ENCODE measurements at places on chromosomes 6 and 20.
A peak's percentile ranks its signal among the peaks of the same experiment; 100 is the strongest.

GRCh38 chr20:44215125-44215524 is 4.6 kb upstream of the OSER1 start:
- DNase-seq, result peak; percentile 87

DNA sequence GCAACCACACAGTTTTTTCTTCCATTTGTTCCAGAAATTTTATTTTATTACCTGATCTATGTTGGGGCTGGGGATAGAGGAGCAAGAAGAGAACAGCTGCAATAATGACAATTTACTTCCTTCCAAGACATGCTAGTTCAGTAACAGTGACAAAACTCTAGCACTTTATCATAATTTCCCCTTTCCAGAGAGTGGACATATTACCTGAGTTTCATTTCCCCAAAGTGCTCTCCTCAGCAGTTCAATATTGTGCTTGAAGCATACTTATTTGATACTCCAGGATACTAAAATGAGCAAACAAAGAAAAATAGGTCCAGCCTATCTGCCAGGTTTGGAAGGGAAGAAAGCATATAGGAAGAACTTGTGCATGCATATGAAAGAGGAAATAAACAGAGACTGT is 157.7 kb downstream of the ID4 start:
- DNase-seq, result no peak

GRCh38 chr20:48364688-48365421 is 462.9 kb downstream of the PREX1 start:
- no peak for DNase-seq

DNA sequence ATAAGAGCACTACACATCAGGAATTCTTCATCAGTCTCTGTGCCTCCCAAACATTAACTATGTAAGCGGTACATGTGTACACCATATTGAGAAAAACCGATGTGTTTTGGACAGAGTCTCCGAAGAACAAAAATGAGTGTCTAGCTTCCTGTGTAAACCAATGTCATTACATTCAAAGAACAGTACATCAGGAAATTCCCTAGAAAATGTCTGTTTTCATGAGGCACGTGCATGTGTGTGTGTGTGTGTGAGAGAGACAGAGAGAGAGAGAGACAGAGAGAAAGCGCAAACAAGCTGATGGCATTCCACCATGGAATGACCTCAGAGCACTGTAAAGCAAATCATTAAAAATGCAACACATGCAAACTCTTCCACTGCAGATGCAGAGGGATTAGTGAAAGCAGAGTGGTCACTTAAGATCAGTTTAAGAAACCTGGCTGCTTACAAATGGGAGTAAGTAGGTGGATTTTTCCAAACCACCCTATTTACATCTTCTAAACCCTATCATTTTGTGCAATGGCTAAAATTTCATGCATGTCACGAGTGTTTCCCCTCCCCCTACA is 133.9 kb downstream of the HIVEP2 start:
- no peak for DNase-seq

DNA sequence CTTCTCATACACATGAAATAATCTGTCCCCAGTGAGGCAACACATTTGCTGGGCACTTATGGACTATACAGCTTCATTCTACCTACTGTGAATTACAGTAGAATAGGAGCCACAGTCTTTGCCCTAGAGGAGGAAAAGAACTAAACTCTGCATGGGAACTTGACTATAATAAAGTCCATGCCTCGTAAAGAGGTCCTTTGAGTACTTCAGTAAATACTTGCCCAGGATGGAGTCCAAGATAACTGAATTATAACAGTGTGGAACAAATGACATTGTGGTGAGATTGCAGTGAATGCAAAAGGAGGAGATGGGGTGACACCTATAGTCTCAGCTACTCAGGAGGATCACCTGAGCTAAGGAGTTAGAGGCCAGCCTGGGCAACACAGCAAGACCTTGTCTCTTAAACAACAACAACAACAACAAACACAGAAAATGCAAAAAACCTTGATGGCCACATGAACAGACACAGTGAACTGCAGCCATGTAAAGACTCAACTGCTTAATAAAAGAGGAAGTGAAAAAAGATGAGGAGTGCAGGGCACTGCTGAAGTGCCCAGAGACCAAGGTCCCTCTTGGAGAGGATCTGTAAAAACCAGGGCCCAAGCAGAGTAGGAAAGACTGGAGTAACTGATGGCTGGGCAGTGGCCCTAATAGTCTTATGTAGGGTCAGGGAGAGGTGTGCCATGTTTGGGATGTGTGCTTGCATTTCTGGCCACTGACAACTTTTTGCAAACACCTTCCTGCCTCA is 3.7 kb downstream of the MRPS18A start:
- DNase-seq, result no peak

GRCh38 chr6:157999168-158000051 is 17.7 kb downstream of the SYNJ2 start:
- DNase-seq, result no peak

GRCh38 chr6:132511210-132511830 is 1.6 kb downstream of the STX7 start:
- no peak for DNase-seq

DNA sequence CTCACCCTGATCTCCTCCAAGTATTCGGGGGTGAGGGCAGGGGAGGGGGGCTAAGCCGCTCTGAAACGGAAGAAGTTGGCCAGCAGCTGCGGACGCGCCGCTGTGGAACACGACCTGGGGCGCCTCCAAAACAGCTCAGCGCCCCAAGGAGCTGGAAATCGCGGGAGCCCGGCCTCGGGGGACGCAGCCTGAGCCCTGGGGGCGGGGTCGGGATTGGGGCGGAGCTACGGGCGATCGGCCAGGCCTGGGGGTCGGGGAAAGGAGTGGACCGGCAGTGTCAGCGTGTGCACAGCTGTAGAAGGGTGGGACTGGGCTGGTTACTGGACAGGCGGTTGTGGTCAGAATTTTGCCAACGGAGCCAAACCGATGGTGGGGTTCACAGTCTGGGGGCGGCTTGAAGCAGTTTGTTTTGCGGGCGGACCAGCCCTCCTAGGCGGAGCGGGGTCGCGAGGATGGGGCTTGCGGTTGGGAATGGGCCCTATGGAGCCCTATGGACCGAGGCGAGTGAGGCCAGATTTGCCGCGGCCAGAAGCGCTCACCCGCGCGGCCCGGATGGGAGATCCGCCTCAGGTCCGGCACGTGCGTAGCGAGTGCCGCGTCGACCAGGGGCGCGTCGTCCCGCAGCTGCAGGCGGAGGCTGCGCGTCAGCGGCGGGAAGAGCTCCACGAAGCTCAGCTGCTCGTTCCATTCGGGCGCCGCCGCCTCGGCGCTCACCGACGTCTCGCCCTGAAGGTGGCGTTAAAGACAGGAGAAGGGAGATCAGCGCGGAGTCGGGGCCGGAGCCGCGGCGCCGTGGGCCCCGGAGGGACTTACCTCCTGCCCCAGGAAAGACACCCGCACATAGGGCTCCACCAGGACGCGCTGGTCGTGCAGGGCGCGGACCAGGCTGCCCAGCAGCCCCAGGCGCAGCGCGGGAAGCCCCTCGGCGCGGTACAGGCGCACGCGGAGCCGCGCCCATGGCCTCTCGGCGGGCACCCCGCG is 14.3 kb upstream of the SPAG4 start:
- peak; percentile 90 for DNase-seq

DNA sequence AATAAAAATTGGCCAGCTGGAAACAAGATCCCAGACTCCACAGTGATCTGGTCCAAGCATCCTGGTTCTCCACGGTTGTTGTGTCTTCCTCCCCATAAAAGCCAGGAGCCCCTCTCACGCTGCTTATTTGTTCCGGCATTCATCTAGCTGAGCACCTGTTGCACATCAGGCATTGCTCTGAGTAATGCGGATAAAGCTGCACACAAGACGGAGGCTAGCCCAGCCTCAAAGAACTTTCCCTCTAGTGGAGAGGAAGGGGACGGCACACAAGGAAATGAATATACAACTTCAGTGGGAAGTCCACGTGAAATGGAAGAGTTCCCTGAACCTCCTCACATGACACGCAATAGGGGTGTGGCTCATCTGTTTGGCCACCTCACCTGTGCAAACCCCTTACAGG is 30.3 kb upstream of the NXT1 start:
- peak; percentile 22 for DNase-seq

DNA sequence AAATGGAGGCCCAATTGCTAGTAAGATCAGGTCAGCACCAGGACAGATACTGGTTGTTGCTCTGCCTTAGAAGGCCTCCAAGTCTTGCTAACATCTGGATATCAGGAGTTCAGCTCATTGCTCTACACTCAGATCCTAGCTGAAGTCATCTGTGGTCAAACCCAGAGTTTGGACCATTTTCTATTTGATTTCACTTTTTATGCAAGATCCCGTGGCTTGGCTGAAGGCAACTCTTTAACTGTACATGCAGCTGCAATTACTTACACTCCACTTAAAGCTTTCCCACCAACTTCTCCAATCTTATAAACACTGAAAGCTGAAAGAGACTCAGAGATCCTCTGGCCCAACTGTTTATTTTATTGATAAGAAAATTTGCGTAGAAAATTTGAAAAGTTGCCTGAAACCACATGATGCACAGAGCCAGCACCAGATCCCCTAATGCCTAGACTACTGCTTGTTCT is 2.7 kb downstream of the SLC17A2 start:
- no peak for DNase-seq

- DNase-seq, result no peak
Observed at GRCh38 chr6:111952821-111953540, 79.7 kb upstream of the FYN start.

- DNase-seq, result no peak
Observed at GRCh38 chr6:25431306-25431974, 152.3 kb downstream of the CARMIL1 start.

DNA sequence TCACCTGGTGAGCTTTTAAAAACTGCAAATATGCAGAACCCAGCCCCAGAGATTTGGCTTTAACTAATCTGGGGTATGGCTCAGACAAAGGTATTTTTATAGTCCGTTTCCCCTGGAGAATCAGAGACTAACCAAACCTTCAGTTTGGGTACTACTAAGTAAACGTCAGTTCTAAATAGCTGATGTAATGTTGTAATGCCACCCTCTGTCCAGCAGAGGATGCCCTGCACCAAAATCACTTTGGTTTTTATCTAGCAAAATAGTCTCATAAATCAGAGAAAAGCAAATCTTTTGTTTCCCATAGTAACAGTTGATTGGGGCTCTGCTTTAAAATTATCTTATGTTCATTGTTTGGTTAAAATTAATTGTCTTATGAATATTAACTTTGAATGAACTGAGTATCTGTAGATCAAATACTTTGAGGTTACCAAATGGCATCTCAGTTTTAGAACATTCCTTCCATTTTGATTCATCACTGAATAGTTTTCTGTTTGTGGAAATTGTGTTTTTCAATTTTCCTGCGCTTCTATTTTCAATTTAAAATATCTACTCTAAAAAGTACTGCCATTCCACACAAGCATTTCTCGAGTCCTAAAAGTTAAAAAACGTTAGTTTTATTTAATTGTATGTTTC is 278.3 kb upstream of the PLCB4 start:
- no peak for DNase-seq

DNA sequence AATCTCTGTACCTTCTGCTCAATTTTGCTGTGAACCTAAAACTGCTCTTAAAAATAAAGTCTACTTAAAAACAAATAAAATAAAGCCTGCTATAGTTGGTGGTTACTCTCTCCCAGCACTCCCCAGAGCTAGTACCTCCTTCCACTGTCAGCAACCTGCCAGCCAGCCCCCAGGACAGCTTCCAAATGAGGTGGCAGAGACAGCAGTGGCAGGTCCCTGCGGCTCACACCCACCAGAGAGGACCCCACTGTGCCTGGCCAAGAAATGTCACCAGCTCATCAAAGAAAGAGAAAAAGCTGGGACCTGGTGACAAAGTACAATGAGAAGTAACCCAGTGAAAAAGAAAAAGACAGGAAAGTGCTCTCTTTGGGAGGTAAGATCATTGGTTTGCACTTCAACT is 15.2 kb downstream of the APMAP start:
- no peak for DNase-seq

DNA sequence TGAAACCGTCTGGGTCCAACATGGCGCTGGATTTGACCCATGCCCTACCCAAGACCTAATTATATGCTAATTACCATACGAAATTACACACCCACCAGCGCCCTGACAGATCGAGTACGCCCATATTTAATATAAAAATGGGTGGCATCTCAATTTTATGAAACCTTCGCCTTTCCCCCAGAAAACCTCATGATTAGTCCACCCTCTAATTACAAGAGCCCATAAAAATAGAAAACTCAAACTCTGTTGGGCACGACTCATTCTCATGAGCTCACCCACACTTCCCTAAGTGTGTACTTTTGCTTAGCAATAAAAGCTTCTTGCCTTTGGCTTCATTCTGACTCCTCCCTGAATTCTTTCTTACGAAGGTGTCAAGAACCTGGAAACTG is 136.4 kb downstream of the OR2B2 start:
- DNase-seq, result no peak

DNA sequence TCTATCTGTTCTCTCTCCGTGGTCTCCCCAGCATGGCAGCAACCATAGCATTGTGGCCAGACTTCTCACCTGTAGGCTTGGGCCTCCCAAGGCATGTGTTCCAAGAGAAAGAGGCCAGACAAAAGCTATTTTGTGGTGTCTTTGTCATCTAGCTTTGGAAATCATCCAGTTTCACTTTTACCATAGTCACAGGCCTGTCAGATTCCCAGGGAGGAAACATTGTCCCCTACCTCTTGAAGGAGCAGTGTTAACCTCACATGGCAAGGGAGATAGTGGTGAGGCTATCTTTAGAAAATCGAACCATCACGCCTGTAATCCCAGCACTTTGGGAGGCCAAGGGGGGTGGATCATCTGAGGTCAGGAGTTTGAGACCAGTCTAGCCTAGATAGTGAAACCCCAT is 42.3 kb upstream of the RALGAPA2 start:
- no peak for DNase-seq

GRCh38 chr6:4180652-4181255 is 45.4 kb upstream of the ECI2 start:
- peak; percentile 84 for DNase-seq

GRCh38 chr20:826695-827323 is 6.7 kb upstream of the FAM110A start:
- no peak for DNase-seq

- DNase-seq, result no peak
Observed at GRCh38 chr6:42028234-42029061, 21.9 kb upstream of the TAF8 start.

- DNase-seq, result peak; percentile 23
Observed at GRCh38 chr6:127737009-127737486, 160.1 kb downstream of the C6orf58 start.

- no peak for DNase-seq
Observed at GRCh38 chr6:10081075-10081474, 333.8 kb downstream of the TFAP2A start.

DNA sequence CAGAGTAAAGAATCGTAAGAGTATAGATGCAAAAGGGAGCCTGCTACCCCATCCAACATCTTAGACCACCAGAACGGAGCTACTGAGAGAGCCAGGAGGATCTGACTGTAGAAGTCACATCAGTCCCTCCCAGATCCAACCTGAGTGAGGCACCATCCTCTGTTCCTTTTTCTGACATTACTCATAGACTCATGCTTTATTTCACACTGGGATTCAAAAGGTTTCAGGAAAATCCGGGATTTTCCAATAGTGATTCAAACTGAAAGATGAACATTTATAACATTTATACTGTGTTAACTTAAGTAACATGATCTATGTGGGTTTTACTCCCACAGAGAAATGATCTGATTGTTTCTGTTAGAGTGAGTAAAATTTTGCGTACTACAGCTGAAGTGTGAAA is 868.6 kb upstream of the GJE1 start:
- DNase-seq, result no peak
